ENCODE measurements at places on chromosomes 1 and 21.
A peak's percentile ranks its signal among the peaks of the same experiment; 100 is the strongest.

DNA sequence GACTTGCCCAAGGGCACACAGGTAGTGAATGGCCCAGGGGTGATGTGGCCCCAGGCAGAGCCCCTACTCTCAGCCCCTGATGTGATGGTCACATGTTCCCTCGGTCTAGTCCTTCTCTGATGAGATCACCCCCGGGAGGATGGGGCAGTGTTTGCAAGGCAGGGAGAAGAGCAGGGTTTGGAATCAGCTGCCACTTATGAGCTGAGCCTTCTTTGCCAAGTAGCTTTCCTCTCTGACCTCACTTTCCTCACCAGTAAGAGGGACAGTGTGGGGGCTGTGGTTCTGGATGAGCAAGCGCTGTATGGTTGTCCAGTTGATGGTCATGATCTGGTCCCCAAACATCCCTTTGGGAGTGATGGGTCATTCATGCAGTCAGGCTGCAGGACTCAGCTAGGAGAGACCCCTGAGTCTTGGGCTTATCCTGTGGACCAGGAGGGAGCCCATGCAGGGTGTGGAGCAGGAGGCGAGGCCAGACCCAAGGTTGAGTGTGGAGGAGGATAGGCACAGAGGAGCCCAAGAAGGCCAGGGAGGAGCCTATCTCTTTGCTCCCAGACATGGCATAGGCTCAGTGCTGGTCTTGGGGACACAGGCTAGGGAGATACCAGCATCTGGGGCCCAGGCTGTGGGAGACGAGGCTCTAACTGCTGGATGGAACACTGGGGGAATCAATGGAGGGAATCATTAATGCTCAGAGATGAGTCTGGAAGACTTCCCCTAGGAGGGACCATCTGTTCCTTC is 15.9 kb upstream of the PEAR1 start:
- no peak for DNase-seq

GRCh38 chr1:151867765-151868411 is 14.4 kb upstream of the THEM5 start:
- DNase-seq = no peak

DNA sequence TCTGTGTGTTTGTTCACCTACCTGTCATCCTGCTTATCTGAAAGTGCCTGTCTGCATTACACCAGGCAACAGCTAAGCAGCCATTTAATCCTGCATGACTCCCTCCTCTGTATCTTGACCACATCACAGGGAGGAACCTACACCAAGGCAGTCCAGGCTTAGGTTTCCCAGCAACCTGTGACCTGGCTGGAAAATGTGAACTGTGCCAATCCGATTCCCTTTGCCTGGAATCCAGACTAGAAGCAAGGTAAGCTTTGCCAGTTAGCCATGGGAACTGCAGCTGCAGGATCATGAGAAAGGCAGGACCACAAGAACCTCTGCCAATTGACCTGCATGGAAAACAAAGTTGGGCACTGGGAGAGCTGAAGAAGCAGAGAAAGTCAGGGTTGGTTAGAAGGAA is 6.3 kb upstream of the ATP1B1 start:
- no peak for DNase-seq

DNA sequence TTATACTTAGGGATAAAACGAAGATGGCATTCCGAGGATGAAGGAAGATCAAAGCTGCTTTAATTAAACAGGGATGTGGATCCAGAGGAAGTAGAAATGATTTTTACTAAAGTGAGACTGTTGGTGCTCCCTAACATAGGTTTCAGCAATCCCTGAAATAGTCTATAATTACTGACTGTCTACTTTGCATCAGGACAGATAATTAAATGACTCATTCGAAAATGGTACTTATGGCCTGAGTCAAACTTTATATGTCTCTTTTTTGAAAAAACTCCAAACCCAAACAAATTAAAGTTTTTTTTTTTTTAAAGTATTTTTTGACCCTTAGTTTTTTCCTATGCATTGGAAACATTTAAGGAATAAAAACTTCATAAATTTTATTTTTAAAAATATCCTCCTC is 90.3 kb downstream of the LYST start:
- DNase-seq = no peak

DNA sequence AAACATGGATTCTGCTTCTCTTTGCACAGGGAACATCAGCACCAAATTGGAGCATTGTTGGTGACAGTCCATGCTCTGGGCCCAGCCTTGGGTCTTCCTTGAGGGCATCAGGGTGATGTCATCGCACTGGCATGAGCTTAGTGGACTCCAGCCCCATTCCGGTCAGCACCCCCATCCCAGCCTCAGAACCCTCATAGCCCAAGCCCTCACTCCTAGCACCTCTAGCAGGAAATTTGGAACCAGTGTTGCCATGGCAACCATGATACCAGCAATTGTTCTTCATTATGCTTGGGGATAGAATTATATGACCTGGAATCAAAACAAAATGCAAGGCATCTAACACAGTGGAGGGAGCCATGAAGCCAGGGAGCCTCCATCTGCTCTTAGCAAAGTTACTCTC is 83.1 kb downstream of the VWA5B1 start:
- DNase-seq = no peak

GRCh38 chr1:244064621-244065020 is 13.5 kb downstream of the ZBTB18 start:
- no peak for DNase-seq

GRCh38 chr1:210407207-210407886 is 78.6 kb downstream of the HHAT start:
- DNase-seq = no peak

DNA sequence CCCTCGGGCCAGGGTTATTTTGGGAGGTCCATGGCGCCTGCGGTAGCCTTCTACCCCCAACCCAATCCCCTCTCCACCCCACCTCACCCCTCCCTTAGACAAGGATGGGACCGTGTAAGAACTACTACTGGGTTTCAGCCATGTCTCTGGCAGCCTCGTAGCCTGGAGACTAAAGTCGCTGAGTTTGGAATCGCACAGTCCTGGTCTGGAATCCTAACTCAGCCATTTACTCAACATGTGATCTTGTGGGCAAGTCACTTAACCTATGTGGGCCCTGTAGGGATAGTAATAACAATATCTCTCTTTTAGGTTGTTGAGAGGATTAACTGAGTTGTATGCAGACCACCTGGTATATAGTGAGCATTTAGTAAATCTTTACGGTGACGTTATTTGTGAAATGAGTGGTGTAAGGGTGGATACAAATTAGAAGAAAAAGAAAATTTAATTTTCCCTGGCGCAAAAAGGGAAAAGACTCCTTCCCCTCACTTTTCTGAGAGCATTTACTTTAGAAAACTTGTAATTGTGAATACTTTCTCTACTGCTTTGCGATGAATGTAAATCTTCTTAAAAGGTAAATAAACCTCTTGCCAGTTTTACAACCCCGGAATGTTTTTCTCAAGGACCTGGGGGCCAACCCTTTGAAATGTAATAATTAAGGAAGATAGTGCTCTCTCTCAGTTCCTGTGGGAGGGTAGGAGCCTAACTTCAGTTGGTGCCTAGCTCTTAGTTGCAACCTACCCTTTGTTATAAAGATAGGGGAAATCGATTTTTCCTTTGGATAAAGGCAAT is 615 bp upstream of the MRPS15 start:
- no peak for DNase-seq

DNA sequence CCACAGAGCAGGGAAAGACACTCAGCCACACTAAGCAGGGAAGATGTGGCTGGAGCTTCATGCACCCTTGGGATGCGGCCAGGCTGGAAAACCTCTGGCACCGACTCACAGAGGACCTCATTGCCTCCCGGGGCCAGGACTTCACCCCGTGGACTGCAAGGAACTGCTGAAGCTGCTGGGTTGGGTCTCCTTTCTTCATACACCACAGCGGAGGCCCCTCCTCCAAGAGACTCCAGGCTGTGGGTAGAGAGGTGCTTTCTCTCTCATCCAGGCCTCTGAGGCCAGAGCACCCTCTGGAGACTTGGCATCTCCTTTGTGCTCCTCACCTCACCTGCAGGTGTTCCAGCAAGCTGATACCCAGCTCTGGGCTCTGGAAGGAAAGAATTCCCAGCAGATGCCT is 76.0 kb upstream of the EDN2 start:
- DNase-seq = no peak

DNA sequence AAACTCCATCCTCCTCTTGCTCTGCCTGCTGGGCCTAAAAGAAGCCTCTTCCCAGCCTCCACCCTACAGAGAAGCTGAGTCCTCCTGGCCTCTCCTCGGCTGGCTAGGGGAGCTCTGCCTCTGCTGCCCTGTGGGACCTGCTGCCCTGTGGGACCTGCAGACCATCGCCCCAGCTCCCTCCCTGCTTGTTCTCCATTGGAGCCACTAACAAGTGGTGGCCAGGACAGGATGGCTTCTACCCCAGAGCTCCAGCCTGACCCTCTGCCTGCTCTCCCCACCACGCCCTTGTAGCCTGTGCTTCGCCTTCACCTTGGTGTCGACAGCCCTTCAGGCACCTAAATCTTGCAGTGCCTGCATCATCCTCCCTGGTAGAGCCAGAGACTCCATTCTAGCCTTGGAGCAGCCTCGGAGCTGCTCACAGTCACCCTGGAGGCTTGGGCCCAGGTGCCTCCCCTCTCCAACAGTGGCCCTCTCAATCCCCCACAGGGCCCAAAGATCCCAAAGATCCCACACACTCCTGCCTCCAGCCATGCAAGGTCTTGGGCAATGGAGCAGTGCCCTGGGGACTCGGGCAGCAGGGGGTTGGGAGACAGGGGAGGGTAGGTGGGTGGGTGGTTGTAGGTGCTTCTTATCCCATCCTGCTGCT is 3.0 kb downstream of the EPS8L3 start:
- peak; percentile 68 for DNase-seq

DNA sequence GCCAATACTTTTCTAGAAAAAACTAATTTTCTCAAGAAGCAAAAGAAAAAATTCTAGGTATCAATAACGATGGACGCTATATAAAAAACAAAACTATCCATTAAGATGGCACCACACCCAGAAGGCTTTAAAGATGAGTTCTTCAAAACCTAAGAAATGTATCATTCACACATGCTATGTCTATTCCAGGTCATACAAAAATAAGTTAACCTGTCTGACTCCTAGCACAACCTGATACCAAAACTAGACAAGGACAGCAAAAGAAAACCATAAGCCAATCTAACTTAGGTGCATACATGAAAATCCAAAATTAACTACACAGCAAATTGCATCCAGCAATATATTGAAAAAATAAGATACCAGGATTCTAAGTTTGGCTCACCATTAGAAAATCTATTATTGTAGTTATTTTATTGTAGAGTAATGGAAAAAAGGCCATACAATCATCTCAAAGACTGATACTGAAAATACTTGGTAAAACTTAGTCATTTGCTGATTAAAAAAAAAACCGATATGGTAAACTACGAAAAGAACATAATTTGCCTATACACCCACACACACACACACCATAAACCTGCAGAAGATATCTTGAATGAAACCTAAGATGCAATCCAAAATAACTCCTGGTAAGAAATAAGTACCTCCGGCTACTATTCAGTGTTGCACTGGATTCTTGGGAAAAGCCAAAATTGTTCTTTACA is 55.0 kb downstream of the TRAF5 start:
- DNase-seq = no peak

- no peak for DNase-seq
Observed at GRCh38 chr1:224358237-224358636, 1.6 kb downstream of the CNIH4 start.

- no peak for DNase-seq
Observed at GRCh38 chr1:160438317-160438918, 38.1 kb downstream of the VANGL2 start.

DNA sequence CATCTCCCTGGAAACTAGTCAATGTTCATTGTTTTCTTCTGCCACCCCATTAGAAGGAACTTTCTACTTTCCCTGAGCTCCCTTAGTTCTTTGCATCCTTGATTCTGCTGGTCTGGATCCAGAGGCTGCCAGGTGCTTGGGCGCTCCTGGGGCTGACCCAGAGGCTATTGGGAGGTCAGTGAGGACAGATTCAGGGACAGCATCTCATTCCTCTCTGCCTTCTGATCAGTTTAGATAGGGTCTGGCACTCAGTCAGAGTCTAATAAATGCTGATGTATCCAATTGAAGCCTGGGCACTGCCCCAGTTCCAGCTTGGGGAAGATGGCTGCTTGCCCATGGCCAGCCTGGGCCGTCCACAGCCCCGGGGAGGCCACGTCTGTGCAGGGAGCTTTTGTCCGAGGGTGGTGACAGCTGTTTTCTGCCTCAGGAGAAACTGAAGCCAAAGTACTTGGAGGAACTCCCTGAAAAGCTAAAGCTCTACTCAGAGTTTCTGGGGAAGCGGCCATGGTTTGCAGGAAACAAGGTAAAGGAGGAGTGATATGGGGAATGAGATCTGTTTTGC is 2.3 kb downstream of the GSTM1 start:
- DNase-seq = no peak

Measured in mesenteric fat pad (tissue), 1 donor.